CD4-positive, alpha-beta memory T cell (primary cell): ENCODE measurements at places on chromosomes 5 and 9.

DNA sequence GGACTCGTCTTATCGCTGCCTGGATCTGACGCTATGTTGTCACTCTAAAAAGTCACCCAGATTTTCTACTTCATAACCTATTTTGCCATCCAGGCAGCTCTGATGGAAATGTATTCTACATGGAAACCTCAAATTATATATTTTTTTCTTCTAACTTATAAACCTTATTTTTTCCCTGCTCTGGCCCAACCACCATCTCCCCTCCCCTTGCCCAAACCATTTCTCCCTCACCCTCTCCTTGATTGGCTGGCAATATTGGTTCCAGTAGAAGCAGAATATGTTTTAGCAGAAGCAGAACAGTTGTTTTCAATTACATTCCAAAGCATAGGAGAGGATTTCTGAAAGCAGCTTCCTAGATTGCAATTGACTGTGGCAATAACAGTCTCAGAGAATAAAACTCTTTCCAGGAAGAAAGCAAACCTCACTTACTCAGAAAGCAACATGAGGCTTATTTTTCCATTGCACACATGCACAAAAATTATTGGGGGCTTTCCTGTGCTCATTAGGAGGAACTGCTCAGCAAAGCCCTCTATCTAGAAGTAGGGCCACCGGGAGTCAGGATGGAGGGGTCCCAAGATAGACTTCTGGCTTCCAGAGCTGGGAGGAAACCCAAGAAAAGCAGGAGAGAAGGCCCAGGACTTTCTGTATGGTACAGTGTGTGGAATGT is 191.8 kb downstream of the ESM1 start:
- DNase-seq = no peak

GRCh38 chr9:110744715-110745384 is 76.3 kb downstream of the MUSK start:
- DNase-seq = no peak

DNA sequence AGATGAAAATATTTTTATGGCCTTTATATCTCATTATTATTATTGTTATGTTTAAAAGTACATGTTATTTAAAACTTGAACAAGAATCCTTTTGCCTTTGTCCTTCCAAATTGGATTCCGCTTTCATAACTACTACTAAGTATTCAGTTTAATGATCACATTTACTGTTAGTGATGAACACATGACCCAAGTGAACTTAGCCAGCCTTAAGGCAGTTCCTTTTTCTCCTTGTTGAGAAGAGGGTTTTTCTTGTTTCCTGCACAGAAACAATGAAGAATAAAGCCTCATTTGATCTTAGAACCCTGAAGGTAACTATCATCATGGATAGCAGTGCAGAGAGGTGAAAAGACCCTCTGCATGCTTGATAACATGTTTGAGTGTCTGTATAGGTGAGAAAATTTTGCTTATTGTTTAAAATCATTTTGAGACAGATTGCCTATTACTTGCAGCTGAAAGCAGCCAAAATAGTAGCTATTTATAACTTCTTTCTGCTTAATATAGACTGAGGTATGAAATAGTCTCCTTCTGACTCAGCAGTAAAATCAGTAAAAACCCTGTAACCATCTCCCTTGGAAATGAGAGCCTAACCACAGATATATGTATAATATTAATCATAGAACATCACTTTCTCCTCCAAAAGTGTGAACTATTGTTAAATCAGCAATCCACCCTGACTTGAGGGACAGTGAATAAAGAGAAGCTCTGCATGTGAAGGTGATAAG is 266.2 kb downstream of the SPATA31D1 start:
- DNase-seq = no peak

- peak; percentile 62 for DNase-seq
Observed at GRCh38 chr5:132471151-132471907, 19.2 kb downstream of the IRF1 start.

DNA sequence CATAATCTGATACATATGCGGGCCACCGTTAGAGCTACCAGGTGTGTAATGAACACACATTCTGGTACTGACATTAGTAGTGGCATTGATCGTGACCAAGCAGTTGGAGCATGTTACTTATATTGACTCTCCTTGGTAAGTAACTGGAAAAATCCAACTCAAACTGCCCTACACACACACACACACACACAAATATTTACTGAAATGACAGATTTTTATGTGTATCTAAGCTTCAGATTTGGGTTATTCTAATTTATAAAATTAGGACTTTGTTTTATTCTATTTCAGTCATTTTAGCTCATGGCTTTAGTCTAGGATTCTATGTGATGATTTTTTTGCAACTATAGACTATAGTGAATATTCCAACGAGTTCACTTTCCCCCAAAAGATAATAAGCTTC is 1280.2 kb upstream of the ACO1 start:
- no peak for DNase-seq

- DNase-seq = no peak
Observed at GRCh38 chr9:72983056-72983455, 30.2 kb upstream of the ALDH1A1 start.

DNA sequence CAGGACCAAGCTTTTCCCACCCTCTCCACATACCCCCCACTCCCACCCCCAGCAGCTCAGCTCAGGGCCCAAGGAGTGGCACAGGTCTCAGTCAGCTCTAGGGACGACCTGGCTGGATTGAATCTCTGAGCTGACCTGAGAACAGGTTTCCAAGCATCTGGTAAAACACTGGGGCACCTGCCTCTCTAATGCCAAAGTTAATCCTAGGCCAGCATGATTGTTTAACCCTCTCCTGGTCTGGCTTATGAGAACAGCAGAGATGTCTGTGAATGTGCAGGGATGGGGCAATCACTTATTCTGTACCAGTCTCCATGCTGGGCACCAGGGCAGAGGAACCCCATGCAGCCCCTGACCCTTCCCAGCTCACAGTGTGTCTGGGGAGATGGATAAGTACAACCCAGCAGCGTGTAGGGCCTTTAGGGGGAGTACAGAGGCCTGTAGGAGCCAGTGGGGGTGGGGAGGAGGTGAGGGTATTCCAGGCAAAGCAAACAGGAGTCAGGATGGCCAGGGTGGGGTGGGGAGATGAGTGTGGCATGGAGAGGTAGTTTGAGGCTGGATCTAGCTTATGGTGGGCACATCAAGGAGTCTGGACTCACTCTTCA is 678 bp upstream of the KIF12 start:
- DNase-seq = no peak

GRCh38 chr5:128290152-128290858 is 206.7 kb downstream of the SLC12A2 start:
- DNase-seq = no peak

DNA sequence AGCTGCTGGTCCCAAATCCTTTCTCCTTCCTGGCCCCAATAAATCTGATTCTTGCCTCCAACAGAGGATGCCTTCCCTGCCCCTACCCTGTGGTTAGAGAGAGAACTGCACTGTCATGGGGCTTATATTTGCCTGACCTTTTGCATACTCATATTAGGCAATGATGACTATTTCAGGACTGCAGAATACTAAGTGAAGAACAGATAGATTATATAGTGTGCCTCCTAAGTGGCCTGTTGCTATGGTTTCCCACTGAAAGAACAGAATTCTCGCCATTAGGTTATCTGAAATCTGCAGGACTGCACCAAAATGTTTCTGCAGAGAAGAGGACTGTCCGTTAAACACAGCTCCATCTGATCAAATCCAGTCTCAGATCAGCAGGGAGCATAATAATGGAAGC is 87.3 kb upstream of the CCNG1 start:
- DNase-seq = no peak

DNA sequence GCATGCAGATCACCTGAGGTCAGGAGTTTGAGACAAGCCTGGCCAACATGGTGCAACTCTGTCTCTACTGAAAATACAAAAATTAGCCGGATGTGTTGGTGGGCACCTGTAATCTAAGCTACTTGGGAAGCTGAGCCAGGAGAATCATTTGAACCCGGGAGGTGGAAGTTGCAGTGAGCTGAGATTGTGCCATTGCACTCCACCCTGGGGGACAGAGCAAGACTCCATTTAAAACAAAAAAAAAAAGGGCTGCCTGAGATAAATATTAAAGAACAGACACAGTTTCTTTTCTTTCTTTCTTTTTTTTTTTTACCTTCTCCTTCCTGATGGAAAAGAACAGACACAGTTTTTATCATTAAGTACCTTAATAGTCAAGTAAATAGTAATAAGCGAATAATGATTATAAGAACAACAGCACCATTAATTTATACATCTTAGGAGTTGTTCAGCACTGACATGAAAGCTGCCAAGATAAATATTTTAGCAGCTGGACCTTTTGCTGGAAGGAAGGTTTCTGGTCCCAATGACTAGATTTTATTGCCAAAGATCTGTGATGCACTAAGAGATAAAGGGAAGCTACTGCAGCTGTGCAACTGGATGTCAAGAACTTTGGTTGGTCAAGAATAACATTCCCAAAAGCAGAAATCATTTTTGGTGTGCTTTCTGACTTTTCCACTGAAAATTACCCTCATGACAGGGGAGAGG is 7.0 kb downstream of the CENPP start:
- DNase-seq = no peak

GRCh38 chr5:15621094-15621493 is 121.1 kb downstream of the FBXL7 start:
- DNase-seq = no peak

DNA sequence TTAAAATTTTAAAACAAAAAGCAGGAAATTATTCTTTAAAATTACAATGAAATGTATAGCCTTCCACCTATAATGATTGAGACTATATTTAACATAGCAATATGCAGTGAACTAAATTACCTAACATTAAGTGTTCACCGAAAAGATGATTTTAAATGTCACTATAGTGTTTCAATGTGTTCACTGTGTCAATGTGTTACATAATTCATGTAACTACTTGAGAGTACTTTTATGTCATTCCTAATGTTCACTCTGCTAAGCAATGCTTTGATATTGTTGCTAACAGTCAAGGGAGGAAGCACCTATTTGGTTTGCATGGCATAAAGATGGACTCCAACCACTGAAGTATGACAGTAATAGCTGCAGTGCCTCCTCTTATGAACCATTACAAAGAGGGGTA is 629.8 kb upstream of the C9orf72 start:
- no peak for DNase-seq
